ENCODE measurements at places on chromosomes 5 and 9.

DNA sequence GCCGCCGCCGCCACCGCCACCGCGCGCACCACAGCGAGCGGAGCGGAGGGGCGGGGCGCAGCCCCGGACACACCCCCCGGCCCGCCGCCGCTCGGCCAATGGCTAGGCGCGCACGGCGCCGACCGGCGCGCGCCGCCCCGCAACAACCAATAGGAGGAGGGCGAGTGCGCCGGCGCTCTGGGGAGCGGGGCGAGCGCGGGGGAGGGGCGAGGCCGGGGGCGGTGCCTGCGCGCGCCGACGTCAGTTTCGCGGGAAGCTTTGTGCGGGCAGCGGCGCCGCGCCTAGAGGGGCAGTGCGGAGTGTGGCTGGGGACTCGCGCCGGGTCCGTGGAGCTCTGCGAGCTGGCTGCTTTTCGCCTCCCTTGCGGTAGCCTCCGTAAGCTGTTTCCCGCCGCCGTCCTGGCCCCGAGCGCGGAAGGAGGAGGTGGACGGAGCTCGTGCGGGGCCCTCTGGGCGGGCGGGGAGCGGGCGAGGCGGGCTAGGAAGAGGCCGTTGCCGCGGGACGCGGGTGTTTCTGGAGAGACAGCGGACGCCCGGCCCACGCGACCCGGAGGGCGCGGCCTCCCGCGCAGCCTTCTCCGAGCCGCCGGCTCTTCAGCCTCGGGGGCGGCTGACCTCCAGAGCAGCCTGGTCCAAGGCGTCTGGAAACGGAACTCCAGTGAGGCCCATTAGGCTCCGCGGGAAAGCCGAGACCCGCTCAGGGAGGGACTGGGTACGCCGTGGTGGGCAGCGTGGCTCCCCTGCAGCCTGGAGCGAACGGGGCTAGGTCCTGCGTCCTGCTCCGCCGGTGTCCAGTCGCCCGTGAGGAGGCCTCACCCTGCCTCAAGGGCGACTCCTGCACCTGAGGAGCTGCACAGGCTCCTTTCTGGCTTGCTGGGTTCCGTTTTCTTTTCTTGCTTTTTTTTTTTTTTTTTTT lies at the start of gene ZMYND19:
ZMYND19 (minus strand) TSS at position 44 of the 915 bp plus-strand sequence. CDS start 249 bp downstream, outside the sequence.
- peak; percentile 87 for DNase-seq

GRCh38 chr9:93654351-93654961 lies 78.1 kb downstream of the PHF2 start:
- no peak for DNase-seq

DNA sequence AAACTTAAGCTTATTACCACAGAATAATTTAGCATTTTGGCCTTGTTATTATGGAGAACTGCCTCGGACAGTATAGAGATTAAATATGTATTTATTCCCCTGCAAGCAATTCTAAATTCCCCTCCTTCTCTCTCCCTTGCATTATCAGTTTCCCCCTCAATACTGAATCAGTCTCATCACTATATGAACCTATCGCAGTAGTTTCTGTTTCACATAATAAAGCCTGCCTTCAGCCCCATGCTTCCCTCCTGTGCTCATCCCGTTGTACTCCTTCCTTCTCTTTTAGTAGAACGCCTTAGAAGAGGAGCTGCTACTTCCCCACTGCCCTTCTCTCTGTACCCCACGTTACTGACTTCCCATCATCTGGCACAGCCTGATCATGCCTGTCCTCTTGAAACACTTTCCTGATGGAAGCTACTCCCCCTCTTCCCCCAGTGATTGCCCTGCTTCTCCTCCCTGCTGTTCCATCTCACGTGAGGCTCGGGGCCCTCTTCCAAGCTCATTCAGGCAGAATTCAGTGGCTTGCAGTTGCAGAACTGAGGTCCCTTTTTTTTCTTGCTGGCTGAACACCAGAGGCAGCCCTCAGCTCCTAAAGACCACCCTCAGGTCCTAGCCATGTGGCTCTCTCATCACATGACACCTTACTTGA lies 93.4 kb downstream of the PPIC start:
- no peak for DNase-seq

DNA sequence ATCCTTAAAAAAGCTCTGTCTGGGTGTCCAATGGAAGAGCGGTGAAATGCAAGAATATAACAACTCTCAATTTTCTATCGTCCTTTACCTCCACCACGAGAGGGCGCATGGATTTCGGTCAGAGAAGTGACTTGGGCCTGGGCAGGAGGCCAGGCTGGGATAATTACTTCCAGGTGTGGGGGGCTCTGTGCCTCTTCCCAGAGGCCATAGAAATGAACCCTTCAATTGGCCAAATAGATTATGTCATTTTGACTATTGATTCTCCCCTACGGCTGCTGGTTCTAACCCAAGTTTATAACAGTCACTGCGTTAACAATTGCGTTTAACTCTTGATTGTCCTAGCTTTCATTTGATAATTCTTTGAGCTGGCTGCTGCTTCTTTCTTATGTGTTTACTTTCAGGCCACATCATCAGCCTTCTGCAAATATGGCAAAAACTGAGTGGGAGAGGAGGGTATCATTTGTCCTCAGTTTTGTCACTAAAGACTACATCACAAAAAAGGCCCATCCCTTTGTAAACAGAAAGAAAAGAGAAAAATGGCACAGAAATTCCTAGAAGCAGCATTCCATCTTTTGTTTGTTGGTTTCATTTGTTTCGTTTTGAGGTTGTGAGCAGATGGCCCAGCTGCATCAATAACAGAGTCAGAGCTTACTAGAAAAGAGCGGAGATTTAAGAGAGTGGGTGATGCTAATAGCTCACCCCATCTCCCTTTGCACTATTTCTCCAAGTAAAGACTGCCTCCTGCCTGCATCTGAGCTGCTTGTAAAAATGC lies 45.4 kb upstream of the ZFR start:
- DNase-seq = peak; percentile 91

DNA sequence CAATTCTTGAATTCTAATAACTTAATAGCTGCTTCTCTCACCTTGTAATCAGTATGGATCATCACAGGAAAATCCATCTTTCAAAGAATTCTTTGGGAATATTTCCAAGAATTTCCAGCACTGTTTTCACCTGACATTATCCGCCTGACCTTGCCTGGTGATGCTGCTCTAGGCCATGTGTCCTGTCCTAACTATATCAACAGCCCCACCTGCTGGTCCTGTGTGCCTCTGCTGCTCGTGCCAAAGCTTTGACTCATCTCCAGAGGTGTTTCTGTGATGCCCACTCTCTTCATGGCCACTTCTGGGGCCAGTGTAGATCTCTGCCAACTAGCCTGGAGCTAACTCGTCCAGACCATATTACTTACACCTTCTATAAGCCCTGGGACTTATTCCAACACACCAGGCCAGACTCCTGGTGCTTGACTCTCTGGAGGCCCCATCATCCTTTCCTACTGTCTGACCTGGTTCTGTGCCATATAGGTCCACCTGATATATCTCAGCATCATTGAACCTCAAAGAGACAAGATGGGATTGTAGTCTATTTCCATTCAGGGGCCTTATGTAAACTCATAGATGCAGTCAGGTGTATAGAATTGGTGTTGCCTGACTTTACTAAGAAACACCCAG lies 67.5 kb upstream of the CKMT2 start:
- DNase-seq = peak; percentile 75

GRCh38 chr9:34412336-34412735 lies 35.6 kb upstream of the MYORG start:
- DNase-seq = no peak

DNA sequence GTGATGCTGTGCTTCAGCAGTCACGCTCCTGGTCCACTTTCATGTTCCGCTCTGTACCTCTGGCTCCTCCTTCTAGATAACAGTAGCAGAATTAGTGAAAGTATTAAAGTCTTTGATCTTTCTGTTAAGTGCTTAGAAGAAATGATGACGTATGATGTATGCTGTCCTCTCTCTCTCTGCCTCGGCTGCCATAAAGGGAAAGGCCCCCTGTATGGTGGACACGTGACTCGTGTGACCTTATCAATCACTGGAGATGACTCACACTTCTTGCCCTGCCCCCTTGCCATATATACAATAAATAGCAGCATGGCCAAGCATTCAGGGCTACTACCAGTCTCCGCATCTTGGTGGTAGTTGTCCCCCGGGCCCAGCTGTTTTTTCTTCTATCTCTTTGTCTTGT lies 100.3 kb downstream of the SYK start:
- no peak for DNase-seq

GRCh38 chr5:420632-421286 lies 22.2 kb upstream of the EXOC3 start:
- no peak for DNase-seq

GRCh38 chr9:91995000-91995655 lies 45.1 kb upstream of the ROR2 start:
- DNase-seq = no peak

- DNase-seq = no peak
These were observed 253.9 kb upstream of the PCSK5 start for GRCh38 chr9:75636427-75637045.

DNA sequence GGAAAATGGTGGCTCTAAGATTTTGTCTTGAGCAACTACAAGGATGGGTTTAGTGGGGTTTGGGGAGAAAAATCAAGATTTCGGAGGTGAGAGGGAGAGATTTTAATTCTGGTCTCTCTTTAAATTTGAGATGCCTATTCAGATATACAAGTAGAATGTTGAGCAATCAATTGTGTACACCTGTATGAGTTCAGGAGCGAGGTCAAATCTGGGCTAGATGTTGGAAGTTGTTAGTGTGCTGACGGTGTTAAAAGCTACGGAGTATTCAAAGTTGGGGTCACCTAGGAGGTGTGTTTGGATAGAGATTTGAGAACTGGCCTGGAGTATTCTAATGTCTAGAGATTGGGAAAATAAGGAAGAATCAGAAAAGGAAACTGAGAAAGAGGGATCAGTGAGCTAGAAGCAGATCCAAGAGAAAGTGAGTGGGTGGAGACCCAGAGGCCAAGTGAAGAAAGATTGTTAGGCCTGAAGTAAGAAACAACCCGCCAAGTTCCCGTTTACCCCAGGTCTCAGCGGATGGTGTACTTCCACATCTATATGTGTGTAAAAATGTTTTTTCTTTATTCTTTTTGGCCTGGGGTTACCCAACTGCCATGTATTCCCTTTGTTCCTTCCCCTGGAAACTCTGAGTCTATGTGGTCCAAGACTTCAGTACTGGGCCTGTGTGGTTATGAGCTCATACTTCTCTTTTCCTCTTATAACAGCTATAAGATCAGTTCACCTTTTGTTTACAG lies 11.9 kb upstream of the ARHGAP26 start:
- no peak for DNase-seq

DNA sequence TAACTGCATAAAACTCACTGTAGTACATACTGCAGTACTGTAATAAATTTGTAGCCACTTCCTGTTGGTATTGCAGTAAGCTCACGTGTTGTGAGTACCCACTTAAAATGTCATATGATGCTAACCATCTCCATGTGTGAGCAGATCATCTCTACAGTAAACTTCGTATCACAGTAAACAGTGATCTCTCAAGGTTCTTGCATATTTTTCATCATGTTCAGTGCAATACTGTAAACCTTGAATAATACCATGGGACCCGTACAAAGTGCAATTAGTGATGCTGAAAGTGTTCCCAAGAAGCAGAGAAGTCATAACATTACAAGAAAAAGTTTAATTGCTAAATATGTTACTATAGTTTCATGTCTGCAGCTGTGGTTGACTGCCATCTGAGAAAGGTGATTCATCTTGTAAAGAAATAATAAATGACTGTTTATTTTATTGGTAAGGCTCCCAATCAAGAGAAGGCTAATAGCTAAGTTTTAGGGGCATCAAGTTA lies 253.8 kb upstream of the POU5F2 start:
- DNase-seq = peak; percentile 24

GRCh38 chr5:140004174-140004573 lies 38.9 kb downstream of the NRG2 start:
- no peak for DNase-seq

GRCh38 chr9:17578911-17579793 lies at the start of gene SH3GL2:
Gene SH3GL2, plus strand, starts transcription at chr9:17579066.
- no peak for DNase-seq

GRCh38 chr9:3868466-3868865 lies 342.7 kb upstream of the RFX3 start:
- no peak for DNase-seq

GRCh38 chr5:65858316-65858715 lies 68.1 kb upstream of the ERBIN start:
- no peak for DNase-seq

GRCh38 chr5:151079838-151080612 lies 809 bp downstream of the TNIP1 start:
- peak; percentile 64 for DNase-seq

DNA sequence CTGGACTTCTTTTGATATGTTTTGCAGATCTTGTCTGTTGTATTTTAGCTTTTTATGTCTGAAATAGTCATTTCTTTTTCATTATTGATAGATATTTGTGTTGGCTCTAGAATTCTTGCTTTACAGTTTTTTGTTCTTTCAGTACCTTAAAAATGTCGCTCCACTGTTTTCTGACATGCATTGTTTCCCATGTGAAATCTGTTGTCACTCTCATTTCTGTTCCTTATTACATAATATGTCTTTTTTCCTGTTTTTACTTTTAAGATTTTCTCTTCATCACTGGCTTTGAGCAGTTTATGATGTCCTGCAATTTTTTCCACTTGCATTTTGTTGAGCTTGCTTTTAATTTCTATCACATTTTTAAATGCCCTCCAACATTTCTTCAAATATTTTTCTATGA lies 270.4 kb upstream of the TARS1 start:
- DNase-seq = no peak

DNA sequence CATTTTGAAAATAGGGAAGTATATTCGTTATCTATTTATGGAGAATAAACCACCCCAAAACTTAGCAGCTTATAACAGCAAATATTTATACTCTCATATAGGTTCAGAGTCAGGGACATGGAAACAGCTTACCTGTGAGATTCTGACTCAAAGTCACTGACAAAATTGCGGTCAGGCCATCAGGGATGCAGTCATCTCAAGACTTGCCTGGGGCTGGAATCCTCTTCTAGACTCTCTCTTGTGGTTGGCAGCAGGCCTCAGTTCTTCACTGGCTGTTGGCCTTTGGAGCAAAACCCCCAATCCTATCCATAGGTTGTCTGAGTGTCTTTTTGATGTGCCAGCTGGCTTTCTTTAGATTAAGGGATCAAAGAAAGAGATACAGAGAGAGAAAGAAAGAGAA lies 275.6 kb downstream of the SEC61B start:
- no peak for DNase-seq

DNA sequence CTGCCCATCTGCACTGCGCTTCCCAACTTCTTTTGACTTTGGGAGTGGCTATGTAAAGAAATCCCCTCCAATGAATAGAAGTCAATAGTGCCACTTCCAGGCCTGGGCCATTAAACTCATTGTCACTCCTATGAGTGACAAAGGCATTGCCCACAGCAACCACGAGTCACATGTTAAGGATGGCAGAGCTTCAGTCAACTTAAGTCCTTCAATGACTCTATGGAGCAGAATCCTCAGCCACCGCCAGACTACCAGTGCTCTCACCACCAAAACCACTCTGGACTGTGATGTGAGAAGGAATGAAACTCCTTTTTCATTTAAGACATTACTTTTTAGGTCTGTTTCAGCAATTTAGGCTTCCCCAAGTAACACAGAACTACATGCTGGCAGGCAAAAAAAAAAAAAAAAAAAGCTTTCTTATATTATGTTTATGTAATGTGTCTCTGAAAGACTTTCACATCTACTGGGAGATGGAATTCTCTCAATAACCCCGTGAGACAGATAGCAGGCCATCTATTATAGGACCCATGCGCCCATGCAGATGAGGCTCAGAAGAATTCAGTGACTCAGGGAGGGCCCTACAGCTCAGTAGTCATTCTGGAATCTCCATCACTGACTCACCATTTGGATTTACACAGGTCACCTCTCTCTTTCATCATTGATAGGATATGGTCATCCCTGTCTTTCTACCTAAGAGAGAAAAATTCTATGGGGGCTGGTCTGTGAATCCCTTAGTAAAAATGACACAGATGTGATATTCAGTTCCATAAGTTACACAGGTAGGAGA lies 180.5 kb downstream of the CEMIP2 start:
- DNase-seq = peak; percentile 76
